ENCODE measurements at places on chromosomes 16 and 17. TPM values are rescaled to one million over a fixed set of nuclear protein-coding genes. Genes with fewer than 3 reads are reported as not detected.

The RNU2-1 gene
- not detected for polyA plus RNA-seq

The TNFRSF13B gene
- polyA plus RNA-seq, result 0.07 TPM

The NACA2 gene
- 0.81 TPM for polyA plus RNA-seq

The NTN3 gene
- 0.75 TPM for polyA plus RNA-seq

The C16orf96 gene
- polyA plus RNA-seq, result 0.18 TPM

The KRT25 gene
- polyA plus RNA-seq, result 0.75 TPM

The CBFB gene
- polyA plus RNA-seq, result 25.1 TPM

- no peak for DNase-seq
These were observed 84.7 kb upstream of the CIBAR2 start for GRCh38 chr16:85196976-85197375.

GRCh38 chr17:72702998-72703397 lies 389.5 kb downstream of the SLC39A11 start:
- DNase-seq, result no peak

GRCh38 chr17:57562184-57562698 lies 182.9 kb downstream of the CCDC182 start:
- no peak for DNase-seq

DNA sequence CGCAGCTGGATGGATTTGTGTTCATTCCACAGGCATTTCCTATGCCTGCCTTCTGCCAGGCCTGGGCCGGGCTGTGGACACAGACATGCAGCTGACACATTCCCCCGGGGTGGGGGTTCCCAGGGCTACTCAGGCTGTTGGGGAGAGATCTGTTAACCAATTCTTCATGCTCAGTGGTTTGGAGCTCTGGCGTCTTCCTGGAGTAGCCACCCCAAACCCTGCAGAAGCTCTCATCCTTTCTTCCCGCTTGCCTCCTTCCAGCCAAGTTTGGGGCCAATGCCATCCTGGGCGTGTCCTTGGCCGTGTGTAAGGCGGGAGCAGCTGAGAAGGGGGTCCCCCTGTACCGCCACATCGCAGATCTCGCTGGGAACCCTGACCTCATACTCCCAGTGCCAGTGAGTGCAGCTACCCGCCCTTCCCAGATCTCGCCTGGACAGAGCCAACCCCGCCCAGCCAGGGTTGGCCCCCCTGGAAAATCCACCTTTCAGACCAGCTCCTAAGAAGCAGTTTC lies 2.6 kb downstream of the ENO3 start:
- no peak for DNase-seq

DNA sequence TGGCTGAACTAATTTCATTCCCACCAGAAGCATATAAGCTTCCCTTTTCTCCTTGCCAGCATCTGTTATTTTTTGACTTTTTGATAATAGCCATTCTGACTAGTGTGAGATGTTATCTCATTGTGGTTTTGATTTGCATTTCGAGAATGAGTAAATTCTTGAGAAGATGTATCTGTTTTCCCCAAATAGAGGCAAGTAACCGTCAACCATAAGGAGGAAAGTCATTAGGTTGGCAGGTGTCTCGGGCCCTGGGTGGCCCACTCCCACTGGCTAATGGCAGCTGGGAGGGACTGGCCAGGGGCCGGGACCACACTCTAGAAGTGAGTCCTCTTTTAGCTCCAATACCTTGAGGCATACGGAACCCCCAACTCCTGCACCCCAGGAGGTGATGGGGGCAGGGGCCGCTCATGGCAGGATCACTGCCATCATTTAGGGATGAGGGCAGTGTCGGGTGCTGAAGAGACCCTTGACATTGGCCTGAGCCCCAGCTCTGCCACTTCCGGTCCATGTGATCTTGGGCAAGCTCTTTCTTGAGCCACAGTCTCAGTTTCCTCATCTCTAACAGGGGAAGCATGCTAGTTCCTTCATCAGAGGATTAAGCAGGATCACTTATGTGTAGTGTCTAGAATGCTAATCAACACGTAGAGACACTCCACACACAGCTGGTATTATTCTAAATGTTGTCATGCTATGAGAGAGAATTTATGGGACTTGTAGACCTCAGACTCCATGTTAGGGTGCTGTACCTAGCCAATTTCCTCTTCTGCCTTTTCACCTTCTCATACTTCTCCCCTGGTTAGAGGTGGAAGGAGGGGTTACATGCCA lies 44.3 kb downstream of the RGS9 start:
- DNase-seq, result no peak

GRCh38 chr16:30011714-30012504 lies 1.1 kb upstream of the DOC2A start:
- DNase-seq, result no peak

DNA sequence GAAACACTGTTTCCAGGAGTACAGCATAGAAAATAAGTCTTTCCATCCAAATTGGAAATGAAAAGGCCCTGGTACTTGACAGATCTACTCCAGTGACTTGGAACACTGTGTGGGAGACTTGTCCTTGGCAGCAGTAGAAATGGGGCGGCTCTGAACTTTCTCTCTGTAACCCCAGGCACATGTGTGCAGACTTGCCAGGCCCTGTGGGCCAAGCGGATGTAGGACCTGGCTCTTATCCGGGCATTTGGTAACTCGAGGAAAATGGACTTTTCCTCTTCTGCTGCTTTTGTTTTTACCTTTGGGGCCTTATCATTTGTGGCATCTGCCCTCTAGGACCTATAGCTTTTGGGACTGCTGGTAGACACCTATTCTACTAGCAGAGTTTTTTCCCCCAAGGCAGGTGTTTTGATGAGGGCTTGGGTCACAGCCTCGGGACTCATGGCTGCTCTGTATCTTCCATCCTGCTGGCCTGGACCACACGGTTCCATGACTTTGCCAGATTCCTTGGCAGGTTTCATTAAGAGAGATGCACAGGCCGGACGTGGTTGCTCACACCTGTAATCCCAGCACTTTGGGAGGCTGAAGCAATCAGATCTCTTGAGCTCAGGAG lies 43.5 kb downstream of the SMPD3 start:
- no peak for DNase-seq

GRCh38 chr16:66469291-66469946 lies 42.3 kb downstream of the BEAN1 start:
- DNase-seq, result no peak

DNA sequence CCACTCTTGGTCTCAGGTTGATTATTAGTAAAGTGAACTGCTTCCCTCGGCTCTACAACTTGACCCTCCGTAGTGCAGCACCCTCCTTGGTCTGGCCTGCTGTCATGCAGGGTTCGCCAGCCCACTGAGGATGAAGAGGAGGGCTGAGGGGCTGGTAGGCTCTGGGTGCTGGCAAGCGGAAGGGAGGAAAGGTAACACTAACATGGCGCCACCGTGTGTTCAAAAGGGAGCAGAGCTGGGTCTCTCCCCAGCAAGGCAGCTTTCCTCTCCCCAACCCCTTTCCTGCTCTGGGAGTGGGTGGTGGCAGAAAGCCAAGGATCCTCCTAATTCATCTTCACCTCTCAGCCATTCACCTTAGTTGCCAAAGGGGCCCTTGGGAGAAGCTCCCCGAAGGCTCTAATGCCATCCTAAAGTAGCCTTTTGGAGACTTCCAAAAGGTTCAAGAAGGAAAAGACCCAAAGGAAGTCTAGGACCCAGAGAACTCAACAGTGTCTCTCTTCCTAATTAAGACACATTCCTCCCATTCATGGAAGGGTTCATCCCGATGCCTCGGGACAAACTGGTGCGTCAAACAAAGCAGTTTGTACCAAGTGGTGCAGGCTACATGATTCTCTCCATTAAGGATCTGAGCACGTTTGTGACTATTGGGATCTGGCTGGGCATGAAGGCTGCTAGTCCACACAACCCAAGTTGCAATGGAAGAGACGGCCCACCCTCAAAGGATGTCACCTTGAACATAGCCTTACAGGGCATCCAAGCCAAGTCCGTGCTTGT lies 90.8 kb upstream of the TOB1 start:
- DNase-seq, result peak; percentile 48

Data from large intestine (tissue), 12 donors.